CD4-positive, alpha-beta T cell treated with Interleukin-17A for 4 hours (primary cell): ENCODE measurements at places on chromosomes 4 and X.

- peak; percentile 78 for DNase-seq
Observed at GRCh38 chr4:140095694-140096482, 58.1 kb downstream of the MAML3 start.

- no peak for DNase-seq
Observed at GRCh38 chr4:36128689-36129088, 115.6 kb downstream of the ARAP2 start.

- DNase-seq: no peak
Observed at GRCh38 chrX:106612393-106612763, 600 bp downstream of the RADX start.

DNA sequence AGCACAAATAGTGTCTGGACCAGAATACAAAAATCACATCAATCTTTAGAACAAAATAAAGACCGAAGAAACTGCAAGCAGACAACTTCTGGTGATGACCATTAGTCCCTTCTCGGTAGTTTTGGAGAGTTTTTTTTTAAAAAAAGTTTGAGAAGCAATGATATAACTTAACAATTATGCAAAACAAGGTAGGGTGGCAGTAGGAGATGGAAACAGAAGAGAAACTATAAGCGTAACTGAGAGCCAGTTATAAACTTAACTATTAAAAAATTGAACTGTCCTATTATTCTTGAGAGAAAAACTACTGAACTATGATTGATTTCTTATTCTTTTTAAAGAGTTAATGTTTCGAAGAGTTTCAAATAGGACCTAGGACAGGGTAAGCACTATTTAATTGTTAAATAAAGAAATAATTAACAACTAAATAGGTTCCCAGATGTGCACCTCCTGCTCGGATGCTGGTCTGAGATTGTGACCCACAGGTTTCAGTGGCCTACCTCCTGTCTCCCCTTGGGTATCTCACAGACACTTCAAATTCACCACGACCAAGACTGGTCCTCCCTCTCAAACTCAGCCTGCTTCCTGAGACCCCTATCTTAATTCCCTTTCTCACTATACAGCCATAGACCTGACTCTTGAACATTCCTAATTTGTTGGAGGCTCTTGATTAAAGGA lies 81.3 kb downstream of the LEF1 start:
- no peak for DNase-seq

GRCh38 chr4:184163813-184164212 lies 53.9 kb downstream of the ENPP6 start:
- DNase-seq: no peak

- no peak for DNase-seq
Observed at GRCh38 chrX:24741330-24741729, 47.6 kb downstream of the POLA1 start.

- DNase-seq: no peak
Observed at GRCh38 chr4:177308125-177308524, 1.5 kb upstream of the NEIL3 start.

GRCh38 chr4:7007944-7008343 lies 35.2 kb upstream of the TADA2B start:
- DNase-seq: no peak

DNA sequence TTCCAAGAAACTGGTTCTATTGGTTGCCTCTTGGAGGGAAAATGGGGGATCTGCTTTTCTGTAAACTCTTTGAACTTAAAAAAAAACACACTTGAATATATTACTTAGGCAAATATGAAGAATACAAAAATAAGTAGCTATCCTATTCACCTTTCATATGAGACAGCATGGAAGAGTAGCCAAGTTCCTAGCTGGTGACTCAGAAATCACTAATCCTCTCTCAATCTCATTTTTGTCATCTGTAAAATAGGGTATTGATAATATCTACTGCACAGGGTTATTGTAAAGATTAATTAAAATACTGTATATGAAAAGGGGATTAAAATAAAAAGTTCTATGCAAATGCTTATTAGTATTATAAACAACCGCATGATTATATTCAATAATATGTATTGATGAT lies 12.7 kb downstream of the MGARP start:
- no peak for DNase-seq

- no peak for DNase-seq
Observed at GRCh38 chr4:660401-660800, 13.7 kb downstream of the ATP5ME start.
